ENCODE measurements at places on chromosomes 4 and X.
A peak's percentile ranks its signal among the peaks of the same experiment; 100 is the strongest.

DNA sequence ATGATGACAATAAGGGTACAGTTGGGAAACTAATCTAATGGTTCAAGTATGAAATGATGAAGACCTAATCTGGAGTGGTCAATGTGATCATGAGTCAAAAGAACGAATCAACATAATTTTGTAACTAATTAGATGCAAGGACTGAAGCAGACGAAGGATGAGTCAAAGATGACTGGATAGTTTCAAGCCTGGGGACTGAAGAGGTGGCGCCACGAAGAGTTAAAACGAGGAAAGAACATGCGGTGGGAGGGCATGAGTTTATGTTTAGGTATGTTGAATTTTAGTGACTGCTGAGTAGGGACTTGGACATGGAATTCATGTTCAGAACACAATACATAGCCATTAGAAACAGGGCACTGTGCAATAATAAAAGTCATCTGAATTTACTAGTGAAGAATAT is 221.5 kb upstream of the FAM241A start:
- DNase-seq: no peak

DNA sequence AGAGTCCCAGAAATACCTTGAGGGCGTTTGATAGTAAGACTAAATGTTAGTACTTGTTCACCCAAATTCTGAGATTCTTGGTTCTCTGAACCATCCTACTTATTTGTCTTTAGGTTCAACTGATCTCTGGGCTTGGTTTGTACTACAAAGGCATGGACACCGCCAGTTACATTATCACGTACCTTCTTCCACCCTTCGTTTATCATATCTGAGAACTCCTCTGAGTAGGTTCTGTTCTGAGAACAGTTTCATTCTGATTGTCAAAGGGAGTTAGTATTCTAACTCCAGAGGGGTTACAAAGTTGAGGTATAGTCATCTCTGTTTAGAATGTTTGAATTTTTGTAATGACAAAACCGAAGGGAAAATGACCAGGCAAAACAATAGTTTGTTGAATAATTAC is 19.3 kb downstream of the ZFX start:
- DNase-seq: no peak

DNA sequence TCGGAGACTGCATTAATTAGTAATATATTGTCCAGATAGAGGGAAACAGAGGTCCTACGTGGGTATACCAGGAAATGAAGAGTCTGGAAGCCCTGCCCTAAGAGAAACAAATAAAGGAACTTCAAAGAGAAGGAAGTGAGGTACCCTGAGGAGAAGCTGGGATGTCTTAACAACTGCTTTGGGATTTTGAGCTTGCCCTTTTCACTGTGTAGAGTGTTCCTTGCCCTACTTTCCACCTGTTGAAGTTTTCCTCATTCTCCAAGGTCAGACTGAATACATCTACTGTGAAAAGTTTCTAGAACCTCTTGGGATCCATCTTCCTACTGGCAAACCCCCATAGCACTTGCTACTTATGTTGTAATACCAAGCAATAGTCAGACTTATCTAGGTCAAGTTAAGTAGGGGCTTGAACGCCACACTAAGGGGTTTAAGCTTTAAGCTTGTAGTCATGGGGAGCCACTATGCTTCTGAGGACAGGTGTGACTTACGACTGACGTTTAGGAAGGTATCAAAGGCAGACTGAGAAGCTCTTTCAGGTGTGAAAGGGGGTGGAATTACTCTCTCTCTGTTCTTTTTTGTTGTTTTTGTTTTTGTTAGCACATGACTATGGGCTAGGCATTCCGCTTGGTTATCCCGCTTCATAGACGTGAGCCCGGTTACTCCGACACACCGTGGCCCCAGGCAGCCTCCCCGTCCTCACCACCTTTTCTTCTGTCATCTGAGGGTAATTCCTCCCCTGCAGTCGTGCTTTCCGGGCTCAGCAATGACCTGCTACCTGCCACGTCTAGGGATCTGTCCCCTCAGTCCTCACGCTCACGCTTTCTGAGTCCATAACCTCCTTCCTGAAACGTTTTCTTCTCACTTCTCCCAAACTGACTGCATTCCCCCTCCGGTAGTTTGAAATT is 959 bp upstream of the REST start:
- DNase-seq: peak; percentile 40

GRCh38 chr4:59650861-59651260 is 1549.3 kb upstream of the ADGRL3 start:
- no peak for DNase-seq

DNA sequence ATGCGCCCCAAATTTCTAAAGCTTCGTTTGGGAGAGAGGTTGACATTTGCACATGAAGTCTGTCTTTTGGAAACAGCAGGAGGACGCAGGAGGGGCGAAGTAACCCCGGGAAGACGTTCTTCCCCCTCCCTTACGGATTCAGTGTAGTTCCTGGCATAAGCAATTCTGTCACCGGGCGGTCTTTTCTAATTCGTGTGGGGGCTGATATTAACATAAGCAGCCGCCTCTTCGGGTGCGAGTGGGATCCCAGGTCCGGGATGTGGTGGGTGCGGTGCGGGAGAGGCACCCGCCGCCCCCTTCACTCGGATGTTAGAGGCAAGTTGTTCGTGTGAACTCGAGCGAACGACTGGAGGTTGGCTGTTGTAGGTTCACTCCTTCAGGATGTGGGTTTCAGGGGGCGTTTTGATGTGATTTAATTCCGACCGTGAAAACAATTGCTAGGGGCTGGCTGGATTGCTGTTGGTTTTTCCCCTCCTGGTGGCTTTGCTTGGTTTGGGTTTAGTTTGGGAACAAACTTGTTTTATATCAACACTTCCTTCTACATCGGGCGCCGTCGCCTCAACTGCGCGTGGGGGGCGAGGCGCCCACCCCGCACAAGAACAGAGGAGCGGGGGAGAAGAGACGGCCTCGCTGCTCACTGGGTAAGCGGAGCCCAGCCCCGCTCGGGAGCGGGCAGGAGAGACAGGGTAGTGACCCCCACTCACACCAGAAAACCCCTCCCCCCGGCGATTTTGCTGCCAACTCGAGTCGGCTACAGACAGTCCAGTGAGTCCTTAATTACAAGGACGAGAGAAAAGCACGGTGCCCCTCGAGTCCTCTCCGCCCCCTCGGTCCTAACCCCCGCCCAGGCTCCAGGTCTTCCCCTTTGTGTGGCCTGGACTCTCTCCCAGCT is 2.9 kb upstream of the LEF1 start:
- DNase-seq: peak; percentile 69

GRCh38 chr4:114599903-114600552 is 1.4 kb downstream of the UGT8 start:
- DNase-seq: peak; percentile 23

- peak; percentile 59 for DNase-seq
Measured at GRCh38 chr4:174218127-174218790, 65.2 kb downstream of the FBXO8 start.

GRCh38 chr4:175065228-175065627 is 147.1 kb downstream of the ADAM29 start:
- no peak for DNase-seq

DNA sequence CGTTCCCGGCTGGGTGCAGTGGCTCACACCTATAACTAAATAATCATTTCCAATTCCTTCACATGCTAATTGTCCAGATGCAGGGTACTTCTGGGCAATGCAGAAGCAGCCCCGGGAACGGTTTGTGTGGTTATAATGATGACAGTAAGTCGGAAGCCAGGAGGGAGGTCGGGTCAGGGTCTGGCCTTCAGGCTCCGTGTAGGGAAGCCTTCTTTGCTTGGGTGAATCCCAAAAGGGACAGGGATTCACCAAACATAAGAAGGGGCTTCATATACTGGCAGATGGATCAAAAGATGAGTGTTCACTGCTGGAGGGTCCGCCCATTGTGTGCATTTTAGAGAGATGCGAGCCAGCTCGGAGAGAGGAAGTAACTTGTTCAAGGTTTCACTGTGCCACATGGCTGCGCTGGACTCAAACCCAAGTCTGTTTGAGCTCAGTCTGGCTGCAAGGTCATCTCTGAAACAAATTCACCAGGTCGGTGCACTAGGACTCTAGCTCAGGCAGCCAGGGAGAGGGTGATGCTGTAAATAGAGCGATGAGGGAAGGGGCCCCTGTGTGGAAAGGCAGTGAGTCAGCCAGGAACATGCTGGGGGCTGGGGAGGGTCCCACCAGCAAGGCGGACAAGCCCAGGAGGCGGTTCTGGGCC is 4.8 kb upstream of the KIAA0232 start:
- no peak for DNase-seq

DNA sequence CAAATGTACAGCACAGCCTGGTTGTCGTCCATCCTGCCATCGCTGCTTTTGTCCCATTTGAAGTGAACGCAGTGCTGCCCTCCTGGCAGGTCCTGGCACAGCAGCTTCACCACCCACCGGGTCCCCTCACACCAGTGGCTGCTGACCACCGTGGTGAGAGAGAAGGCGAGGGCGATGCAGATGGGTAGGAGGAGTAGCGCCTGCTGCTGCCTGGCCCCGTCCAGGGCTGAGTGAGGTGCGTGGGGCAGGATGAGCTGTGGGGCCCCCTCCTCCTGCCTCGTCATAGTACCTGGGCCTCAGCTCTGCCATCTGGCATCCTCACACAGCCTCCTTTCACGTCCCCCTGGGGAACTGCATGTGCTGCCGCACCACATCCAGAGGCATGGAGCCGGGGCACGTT is 1.8 kb downstream of the DCAF8L2 start:
- peak; percentile 6 for DNase-seq

- DNase-seq: no peak
Measured at GRCh38 chr4:138399081-138399480, 156.9 kb upstream of the SLC7A11 start.

GRCh38 chr4:59728496-59728895 is 1471.6 kb upstream of the ADGRL3 start:
- DNase-seq: no peak

- DNase-seq: no peak
Measured at GRCh38 chr4:118254368-118254767, 98.4 kb downstream of the PRSS12 start.

DNA sequence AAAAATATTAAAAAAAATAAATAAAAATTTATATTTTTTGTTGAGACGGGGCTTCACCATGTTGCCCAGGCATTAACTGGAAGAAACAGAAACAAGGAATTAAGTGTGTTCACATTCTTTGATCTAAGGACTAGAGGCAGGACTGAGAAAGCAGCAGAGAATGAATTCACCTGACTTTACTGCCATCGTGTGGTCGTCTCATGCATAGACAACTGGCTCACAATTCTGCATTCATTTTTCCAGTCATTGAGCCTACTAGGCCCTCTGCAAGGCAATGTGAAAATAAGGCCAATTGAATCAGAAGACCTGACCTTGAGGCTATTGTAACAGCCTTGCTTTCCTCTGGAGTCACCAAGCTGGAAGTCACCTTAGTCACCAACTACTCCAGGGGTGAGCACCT is 37.4 kb downstream of the LHFPL1 start:
- DNase-seq: peak; percentile 26

DNA sequence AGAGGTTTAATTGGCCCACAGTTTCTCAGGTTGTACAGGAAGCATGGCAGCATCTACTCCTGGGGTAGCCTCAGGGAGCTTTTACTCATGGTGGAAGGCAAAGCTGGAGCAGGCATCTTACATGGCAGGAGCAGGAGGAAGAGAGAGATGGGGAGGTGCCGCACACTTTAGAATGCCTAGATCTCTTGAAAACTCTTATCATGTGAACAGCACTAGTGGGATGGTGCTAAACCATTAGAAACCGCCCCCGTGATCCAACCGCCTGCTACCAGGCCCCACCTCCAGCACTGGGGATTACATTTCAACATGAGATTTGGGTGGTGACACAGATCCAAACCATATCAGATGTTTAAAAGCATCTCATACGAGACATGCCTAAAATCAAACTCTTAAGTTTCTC is 41.6 kb upstream of the SCOC start:
- no peak for DNase-seq

GRCh38 chrX:72255445-72255844 is 16.6 kb upstream of the ERCC6L start:
- DNase-seq: peak; percentile 79

GRCh38 chrX:6120329-6120728 is 108.3 kb downstream of the NLGN4X start:
- no peak for DNase-seq

GRCh38 chr4:4780729-4781244 is 78.7 kb upstream of the MSX1 start:
- no peak for DNase-seq

Data from H7 (cell line).